ENCODE measurements at places on chromosomes 6 and 20. TPM values are rescaled to one million over a fixed set of nuclear protein-coding genes. Genes with fewer than 3 reads are reported as not detected.

Gene TNF
- 9.6 TPM for polyA plus RNA-seq

Gene PRPH2
- not detected for polyA plus RNA-seq

Gene DCDC2
- not detected for polyA plus RNA-seq

Gene OR2B6
- polyA plus RNA-seq = not detected

Gene HEBP2
- polyA plus RNA-seq = 40.4 TPM

Gene PSORS1C2
- not detected for polyA plus RNA-seq

Gene MYB
- polyA plus RNA-seq = 1.7 TPM

Gene TEAD3
- not detected for polyA plus RNA-seq

Gene OXT
- not detected for polyA plus RNA-seq

DNA sequence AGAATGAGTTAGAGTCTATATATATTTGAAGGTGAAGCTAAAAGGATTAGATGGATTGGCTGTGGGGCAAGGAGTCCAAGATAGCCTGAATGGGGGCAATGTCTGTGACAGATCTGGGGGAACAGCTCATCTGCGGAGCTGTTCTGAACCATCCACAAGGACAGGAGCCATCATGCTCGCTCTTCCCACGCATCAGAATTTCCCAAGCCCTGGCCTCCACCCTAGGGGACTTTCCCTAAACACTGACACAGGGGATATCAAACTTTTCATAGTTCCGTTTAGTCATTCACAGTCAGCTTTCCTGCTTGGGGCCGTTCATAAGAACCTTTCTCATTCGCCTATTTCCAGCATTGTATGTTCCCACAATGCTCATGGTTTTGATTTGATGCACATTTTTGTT, 37.6 kb upstream of the CCN6 start:
- no peaks in the 10 kb centered on the region for H3K4me1 ChIP-seq
- no peak overlapping the region for H3K4me3 ChIP-seq
- H3K27ac ChIP-seq = no peak overlapping the region
- H3K27me3 ChIP-seq = no peaks in the 10 kb centered on the region
- no peaks in the 10 kb centered on the region for H3K36me3 ChIP-seq

DNA sequence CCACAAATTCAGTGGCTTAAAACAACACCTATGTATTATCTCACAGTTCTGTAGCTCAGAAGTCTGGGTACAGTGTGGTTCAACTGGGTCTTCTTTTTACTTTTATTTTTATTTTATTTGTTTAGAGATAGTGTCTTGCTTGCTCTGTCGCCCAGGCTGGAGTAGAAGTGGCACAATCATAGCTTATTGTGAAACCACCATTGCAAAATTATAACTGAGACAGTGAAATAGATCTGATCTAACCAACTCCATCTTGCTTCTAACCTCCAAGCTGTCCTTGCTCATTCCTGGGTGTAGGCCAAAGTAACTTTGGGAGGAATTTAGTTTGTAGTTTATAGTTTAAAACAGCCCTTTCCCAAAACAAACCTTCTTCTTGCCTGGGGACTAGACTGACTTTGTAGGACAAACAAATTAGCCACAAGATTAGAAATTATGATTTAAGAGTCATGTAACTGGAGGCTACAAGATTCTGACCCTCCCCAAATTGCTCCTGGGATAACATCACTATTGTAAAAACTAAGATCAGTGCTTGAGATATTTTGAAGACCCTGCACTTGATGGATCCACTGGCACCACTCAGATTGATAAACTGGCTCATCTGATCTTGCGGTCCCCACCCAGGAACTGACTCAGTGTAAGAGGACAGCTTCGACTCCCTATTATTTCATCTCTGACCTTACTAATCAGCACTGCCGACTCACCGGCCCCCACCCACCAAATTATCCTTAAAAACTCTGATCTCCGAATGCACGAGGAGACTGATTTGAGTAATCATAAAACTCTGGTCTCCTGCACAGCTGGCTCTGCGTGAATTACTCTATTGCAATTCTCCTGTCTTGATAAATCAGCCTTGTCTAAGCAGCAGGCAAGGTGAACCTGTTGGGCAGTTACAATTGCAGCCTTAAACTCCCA, 193.4 kb upstream of the CDYL start:
- peaks cover 23% of the 10 kb centered on the region for H3K4me1 ChIP-seq
- no peaks in the 10 kb centered on the region for H3K36me3 ChIP-seq
- DNase-seq = peak; percentile 18
- no peaks in the 10 kb centered on the region for H3K27me3 ChIP-seq
- no peak overlapping the region for H3K4me3 ChIP-seq

DNA sequence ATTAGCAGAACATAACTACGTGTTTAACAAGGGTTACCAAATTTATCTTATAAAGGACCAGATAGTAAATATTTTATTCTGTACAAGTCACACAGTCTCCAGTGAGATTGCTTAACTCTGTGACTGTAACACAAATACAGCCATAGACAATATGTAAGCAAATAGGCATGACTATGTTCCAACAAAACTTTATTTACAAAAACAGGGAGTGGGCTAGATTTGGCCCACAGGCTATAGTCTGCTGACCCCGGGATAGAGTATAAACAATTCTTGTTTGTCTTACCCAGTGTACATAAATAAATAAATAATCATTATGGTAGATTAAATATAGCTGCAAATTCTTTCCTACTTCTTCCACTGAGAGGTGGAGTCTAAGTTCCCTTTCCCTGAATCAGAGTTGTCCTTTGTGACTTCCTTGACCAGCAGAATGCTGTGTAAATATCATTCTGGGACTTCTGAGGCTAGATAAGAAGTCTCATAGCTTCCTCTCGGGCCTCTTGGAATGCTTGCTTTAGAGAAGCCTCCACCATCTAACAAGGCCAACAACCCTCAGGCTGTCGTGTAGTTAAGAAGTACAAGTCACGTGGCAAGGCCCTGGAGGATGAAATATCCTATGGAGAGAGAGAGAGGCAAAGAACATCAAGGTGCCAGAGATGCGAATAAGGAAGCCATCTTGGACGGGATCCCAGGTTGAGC, 59.1 kb upstream of the TMEM244 start:
- H3K27ac ChIP-seq = no peak overlapping the region
- H3K4me1 ChIP-seq = peaks cover 20% of the 10 kb centered on the region
- H3K36me3 ChIP-seq = no peaks in the 10 kb centered on the region
- no peak overlapping the region for H3K4me3 ChIP-seq
- no peaks in the 10 kb centered on the region for H3K27me3 ChIP-seq
- no peak for DNase-seq

DNA sequence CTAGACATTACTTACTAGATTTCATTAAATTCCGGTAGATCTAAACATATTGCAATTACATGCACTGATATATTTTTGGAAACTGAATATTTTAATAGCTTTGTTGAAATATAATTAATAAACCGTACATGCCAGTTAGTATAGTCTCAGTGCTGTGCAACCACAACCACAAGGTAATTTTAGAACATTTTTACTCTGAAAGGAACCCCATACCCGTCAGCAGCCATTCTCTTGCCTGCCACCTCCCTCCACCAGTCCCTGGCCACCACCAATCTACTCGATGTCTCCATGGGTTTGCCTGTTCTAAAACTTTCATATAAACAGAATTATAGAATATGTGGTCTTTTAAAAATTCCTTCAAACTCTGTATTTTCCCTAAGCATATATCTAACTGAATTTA, 293.9 kb downstream of the THBS2 start:
- no peaks in the 10 kb centered on the region for H3K4me1 ChIP-seq
- no peak for DNase-seq
- no peak overlapping the region for H3K27ac ChIP-seq
- H3K4me3 ChIP-seq = no peak overlapping the region
- no peaks in the 10 kb centered on the region for H3K27me3 ChIP-seq

DNA sequence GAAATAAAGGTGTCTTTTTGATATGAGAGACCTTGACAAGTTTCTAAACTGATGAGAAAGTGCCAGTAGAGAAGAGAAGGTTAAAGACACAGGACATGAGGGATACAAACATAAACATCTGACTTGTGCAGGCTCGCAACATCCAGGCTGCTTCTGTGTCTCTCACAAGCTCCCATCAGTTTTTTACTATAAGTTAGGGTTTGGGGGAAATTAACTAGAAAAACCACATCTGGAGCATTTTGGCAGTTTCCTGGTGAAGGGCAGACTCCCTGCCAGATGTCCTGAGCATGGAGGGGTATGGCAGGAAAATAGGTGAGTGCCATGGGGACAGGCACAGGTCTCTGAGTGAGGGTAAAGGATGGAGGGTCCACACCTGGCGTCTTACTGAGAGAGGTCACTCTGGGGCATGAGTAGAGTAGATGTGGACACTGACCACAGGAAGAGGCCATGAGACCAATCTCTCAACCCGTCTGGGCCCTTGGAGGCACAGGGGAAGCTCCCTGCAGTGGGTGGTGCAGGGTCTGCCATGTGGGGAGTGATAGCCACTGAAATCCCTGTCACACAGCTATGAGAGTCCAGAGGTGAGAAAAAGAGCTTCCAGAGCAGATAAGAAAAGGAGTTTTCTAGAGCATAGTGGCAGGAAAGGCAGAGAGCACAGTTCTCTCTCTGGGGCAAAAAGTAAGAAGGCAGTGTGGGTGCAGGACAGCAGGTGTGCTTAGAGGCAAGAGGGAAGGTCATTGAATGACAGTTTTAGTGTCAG, 193.3 kb upstream of the SYNDIG1 start:
- DNase-seq = no peak
- no peaks in the 10 kb centered on the region for H3K27me3 ChIP-seq
- no peak overlapping the region for H3K27ac ChIP-seq
- no peaks in the 10 kb centered on the region for H3K4me1 ChIP-seq

DNA sequence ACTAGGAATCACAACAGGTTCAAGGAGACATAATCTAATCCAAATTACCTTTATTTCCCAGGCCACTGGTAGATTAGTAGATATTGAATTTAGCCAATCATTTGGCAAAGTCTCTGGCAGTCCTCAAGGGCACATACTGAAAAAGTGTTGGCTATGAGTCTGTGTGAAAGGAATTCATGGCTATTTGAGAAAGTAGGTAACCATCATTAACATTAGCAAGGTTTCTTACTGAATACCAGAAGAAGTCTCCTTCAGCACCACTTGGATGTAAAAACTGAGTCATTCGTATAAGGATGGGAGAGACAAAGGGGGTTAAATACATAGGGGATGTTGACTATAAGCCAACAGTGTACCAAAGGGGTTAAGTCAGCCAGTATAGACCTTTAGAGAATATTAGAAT, 36.7 kb downstream of the AGPAT4 start:
- H3K27me3 ChIP-seq = no peaks in the 10 kb centered on the region
- no peak overlapping the region for H3K27ac ChIP-seq
- no peaks in the 10 kb centered on the region for H3K4me1 ChIP-seq
- no peak for DNase-seq
- no peak overlapping the region for H3K4me3 ChIP-seq

GRCh38 chr6:124330197-124330596, 526.5 kb downstream of the NKAIN2 start:
- no peak overlapping the region for H3K27ac ChIP-seq
- DNase-seq = no peak
- no peak overlapping the region for H3K4me3 ChIP-seq
- no peaks in the 10 kb centered on the region for H3K4me1 ChIP-seq
- no peaks in the 10 kb centered on the region for H3K36me3 ChIP-seq

DNA sequence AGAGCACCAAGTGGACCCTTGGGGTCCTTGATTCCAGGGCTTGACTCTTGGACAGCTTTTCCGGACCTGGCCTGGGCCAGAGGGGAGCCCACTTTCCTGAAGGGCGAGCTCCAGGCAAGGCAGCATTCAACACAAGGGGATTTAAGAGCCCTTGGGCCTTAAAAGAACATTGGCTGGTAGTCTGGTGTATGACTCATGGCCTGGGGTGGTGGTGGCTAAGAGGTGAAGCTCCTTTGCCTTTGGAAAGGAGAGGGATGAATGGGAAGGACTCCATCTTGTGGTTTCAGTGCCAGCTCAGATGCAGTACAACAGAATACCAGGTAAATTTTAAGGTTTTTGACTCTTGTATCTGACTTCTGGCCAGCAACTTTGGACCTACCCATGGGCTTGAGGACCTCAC, 760.7 kb downstream of the GRIK2 start:
- no peaks in the 10 kb centered on the region for H3K27me3 ChIP-seq
- no peaks in the 10 kb centered on the region for H3K4me1 ChIP-seq
- no peaks in the 10 kb centered on the region for H3K36me3 ChIP-seq
- no peak overlapping the region for H3K4me3 ChIP-seq

DNA sequence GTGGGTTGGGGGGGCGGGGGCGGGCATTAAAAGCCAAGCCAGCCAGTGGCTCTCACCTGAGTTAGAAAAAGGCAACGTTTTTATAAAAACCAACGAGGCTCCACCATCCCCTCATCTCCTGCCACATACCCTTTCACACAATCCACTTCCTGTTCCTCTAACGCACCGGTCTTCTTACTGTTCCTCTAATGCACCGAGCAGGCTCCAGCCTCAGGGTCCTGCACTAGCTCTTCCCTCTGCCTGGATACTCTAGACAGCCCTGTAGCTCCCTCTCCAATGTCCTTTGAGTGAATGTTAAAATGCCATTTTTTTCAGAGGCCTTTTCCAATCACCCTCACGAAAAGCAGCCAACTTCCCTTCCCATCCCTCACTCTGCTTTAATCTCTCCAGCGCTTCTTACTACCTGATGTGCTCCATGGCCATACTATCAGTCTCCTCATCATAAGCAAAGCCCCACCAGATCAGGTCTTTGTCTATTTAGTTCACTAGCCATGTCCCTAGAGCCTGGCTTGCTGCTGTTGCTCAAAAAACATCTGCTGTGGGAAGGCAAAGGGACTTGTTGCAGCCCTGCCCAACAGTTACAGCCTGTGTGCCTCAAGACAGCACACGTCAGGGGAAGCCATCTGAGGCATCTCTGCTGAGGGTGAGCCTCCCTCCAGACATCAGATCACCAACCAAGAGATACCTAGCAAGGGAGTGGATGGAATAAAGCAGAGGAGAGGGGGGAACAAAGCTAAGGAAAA, 3.9 kb downstream of the FKBP1A start:
- peaks cover 12% of the 10 kb centered on the region for H3K36me3 ChIP-seq
- no peak overlapping the region for H3K4me3 ChIP-seq
- H3K4me1 ChIP-seq = peaks cover 64% of the 10 kb centered on the region

DNA sequence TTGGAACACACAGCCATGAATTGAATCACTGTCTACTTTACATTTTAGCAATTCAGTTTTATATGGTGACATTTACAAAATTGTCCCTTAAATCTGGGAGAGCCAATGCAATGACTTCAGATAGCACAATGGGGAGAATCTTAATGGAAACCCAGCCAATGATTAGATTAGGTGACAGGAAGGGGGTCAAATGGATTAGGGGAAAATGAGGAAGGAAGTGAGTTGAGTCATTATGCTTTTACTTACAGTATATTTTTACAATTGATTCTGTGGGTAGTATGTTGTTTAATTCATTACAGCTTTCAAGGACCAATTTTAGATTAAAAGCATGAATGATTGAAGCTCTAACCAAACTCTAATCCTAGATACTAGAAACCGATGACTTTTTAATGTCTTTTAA, 229.8 kb downstream of the SOX4 start:
- no peak overlapping the region for H3K27ac ChIP-seq
- no peaks in the 10 kb centered on the region for H3K36me3 ChIP-seq
- DNase-seq = no peak
- no peak overlapping the region for H3K4me3 ChIP-seq
- H3K27me3 ChIP-seq = no peaks in the 10 kb centered on the region
- H3K4me1 ChIP-seq = peaks cover 9% of the 10 kb centered on the region

GRCh38 chr6:74941424-74941823, 264.4 kb downstream of the COL12A1 start:
- no peaks in the 10 kb centered on the region for H3K36me3 ChIP-seq
- H3K27me3 ChIP-seq = no peaks in the 10 kb centered on the region
- no peak overlapping the region for H3K4me3 ChIP-seq
- H3K27ac ChIP-seq = no peak overlapping the region
- H3K4me1 ChIP-seq = no peaks in the 10 kb centered on the region
